SJSA1 (cell line): ENCODE measurements at places on chromosomes 1 and 21. TPM values are rescaled to one million over a fixed set of nuclear protein-coding genes. Genes with fewer than 3 reads are reported as not detected.

DMAP1 gene
- 9.9 and 10.8 TPM in 2 replicates for total RNA-seq

CD1B gene
- total RNA-seq, result not detected in 2 replicates

OR2T11 gene
- not detected in 2 replicates for total RNA-seq

DNA sequence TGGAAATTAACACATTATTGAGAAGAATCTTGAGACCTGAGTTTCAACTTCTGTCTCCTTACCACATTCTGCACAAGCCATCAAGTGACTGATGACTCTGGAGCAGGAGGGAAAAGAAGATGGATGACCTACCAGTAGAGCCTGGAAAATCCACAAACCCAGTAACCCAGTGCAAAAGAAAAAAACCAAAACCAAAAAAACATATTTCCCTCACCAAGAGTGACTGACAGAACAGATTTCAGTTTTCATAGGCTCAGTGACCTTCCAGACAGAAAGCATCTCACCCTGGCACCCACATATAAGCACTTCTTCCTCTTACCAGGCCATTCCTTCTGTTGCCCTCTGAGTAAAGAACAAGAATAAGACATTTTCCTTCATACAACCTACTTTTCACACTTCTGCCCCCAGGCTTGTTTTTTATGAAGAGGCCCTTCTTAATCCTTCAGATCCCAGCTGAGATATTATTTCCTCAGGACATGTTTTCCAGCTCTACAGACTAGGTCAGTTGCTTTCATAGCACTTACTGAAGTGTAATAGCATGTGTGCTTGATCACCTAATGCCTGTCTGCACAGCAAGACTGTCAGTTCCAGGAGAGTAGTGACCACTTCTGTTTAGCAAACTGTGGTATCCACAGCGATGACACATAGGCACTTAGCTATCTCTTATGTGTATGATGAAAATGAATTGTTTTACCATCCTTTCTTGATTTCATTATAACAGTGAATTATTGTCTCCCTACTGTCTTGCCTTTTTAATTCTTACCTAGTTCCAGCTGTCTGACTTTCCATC, 4.0 kb downstream of the TSACC start:
- no peak overlapping the region for H3K4me3 ChIP-seq
- no peak overlapping the region for H3K27ac ChIP-seq
- peaks cover 14% of the 10 kb centered on the region; the same call in 1 of the 2 replicates for H3K27me3 ChIP-seq
- no peaks in the 10 kb centered on the region for H3K36me3 ChIP-seq

- no peak for DNase-seq
- no peaks in the 10 kb centered on the region for H3K27me3 ChIP-seq
- H3K27ac ChIP-seq, result no peak overlapping the region
- H3K4me3 ChIP-seq, result no peak overlapping the region
- no peaks in the 10 kb centered on the region for H3K4me1 ChIP-seq
Measured at GRCh38 chr1:3217181-3217641, 148.2 kb downstream of the PRDM16 start.

GRCh38 chr1:3381901-3382300, 72.6 kb upstream of the ARHGEF16 start:
- H3K27me3 ChIP-seq, result no peaks in the 10 kb centered on the region
- H3K4me1 ChIP-seq, result no peaks in the 10 kb centered on the region
- no peak for DNase-seq
- H3K4me3 ChIP-seq, result no peak overlapping the region
- no peaks in the 10 kb centered on the region for H3K36me3 ChIP-seq

GRCh38 chr1:165205145-165205544, 151.4 kb downstream of the LMX1A start:
- H3K27me3 ChIP-seq, result no peaks in the 10 kb centered on the region
- no peak for DNase-seq
- no peaks in the 10 kb centered on the region for H3K4me1 ChIP-seq
- H3K36me3 ChIP-seq, result no peaks in the 10 kb centered on the region

- no peaks in the 10 kb centered on the region for H3K36me3 ChIP-seq
- H3K27ac ChIP-seq, result no peak overlapping the region
- peaks cover 12% of the 10 kb centered on the region for H3K4me1 ChIP-seq
- no peak overlapping the region for H3K4me3 ChIP-seq
- DNase-seq, result no peak
Measured at GRCh38 chr1:226979517-226980121, 39.5 kb downstream of the COQ8A start.

DNA sequence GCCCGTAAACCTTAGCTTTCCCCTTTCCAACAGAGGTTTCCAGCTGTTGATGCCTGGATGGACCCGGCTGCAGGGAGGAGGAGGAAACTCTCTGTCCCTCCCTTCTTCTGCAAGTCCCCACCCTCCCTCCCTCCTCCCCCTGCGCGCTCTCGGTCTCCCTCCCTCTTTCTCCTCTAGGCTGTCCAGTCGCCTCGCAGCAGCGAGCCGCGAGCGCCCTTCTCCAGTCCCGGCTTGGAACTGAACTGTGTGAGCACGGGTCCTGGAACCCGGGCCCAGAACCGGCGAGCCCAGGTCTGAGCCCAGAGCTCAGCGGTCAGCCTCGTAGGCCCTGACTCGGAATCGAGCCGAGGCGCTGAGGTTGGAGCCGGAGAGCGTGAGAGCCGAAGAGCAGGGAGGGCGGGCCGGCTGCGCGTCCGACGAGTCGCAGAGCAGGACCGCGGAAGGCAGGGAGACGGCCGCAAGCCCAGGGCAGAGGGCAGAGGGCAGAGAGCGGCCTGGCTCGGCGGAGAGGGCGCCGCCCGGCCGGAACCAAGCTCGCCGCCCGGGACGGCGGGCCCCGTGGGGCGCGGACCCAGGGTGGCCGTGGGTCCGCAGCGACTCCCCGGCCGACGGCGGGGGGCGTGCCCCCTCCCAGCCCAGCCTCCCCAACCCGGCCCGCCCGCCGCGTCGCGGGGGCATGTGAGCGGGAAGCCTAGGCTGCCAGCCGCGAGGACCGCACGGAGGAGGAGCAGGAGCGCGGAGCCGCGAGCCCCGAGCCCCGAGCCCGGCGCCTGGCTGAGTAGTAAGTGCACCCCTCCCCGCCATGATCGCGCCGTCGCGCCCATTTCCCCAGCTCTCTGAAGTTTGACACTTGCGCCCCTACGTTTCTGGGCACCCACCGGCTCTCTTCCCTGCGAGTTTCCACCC, at the start of gene SOX13:
SOX13 (plus strand) TSS at position 185 of the 906 bp plus-strand sequence. CDS start 39,801 bp downstream, outside the sequence.
- peak within 1 kb of the TSS; percentile 75 for H3K4me3 ChIP-seq
- peaks cover 8% of the 10 kb centered on the region; the same call in 1 of the 2 replicates for H3K36me3 ChIP-seq
- peaks cover 48% of the 10 kb centered on the region for H3K4me1 ChIP-seq
